ENCODE measurements at places on chromosomes 11 and 22.

DNA sequence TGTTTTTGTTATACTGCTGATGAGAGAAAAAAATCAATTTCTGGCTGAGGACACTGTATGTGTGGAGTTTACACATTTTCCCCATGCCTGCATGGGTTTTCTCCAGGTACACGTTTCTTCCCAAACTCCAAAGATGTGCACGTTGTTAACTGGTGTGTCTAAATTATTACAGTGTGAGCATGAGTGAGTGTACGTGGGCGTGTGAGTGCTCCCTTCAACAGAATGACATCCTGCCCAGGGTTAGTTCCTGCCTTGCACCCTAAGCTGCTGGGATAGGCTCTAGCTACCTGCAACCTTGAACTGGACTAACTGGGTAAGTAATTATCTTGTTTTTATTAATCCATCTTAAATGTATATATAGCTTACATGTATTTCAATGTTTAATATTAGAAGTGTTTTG, 5.5 kb downstream of the NPAT start:
- no peak for DNase-seq

GRCh38 chr22:50148991-50149721, 21.4 kb upstream of the PANX2 start:
- no peak for DNase-seq

DNA sequence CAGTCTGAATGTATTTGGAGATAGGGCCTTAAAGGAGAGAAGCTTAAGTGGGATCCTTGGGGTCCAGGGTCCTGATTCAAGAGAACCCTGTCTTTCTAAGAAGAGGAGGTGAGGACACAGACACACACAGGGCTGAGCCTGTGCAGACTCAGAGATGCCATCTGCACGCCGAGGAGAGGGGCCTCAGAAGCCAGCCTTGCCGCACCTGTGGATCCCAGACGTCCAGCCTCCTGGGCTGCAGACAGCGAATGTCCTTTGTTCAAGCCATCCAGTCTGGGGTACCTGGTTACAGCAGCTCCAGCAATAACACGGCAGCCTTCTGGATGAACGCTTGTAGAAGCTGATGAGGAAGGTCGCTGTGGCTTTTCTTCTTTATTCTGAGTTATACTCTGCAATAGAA, 1086.1 kb downstream of the BRD1 start:
- DNase-seq, result no peak

- DNase-seq, result no peak
Measured at GRCh38 chr11:113016905-113017304, 55.7 kb downstream of the NCAM1 start.

- DNase-seq, result no peak
Measured at GRCh38 chr11:76721755-76722677, 51.5 kb upstream of the LRRC32 start.

DNA sequence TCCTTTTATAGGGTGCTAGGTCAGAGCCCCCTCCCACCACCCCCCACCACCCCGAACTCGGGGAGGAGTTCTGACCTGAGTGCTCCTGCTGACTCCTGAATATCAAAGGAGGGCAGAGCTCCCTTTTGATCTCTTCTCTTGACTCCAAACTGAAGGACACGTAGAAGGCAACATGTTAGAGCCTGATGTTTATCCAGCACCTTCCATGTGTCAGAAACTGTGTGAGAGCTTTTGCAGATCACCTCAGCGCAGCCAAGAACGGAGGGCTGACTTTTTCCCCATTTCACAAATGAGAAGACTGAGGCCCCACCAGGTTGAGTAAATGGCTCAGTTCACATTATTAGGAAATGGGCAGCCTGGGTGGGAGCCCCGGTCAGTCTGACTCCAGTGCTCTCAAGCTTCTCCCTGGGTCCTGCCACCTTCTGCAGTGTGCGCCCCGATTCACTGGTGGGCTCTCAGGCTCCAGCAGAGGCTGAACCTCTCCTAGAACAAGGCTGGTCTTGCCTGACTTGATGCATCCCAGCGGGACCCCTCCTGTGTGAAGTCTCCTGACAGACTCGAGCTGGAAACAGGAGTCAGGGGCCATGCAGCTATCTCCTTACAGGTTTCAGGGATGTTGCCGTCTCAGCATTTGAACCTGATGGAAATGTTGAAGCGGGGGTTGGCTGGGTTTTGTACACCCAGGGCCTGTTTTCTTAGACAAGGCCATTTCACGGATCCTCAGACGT, 98.5 kb downstream of the TSPAN18 start:
- no peak for DNase-seq

DNA sequence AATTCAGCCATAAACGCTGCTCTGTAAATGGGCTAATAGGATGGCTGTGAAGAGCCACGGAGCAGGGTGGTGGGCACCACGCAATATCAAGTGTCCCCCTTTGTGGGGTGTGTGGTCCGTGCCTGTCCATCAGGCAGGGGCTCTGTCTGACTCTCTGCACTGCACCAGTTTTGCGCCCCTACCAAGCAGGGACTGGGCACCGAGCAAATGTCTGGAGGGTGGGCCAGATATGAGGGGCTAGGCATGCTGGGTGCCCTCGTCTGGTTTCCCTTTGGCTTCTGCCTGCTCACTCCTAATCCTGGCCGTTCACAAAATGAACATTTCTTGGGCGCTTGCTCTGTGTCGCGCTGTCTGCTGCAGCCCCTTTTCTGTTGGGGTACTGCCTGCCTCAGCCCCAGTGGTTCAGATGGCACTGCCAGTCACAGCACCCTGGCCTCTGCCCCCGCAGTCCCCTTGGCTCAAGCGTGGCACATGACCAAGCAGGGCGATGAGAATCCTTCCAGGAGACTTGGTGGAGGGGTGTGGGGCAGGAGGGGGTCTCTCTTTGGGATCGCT, 37.1 kb upstream of the CELSR1 start:
- DNase-seq, result no peak

- no peak for DNase-seq
Measured at GRCh38 chr11:64751580-64751979, 7.6 kb upstream of the RASGRP2 start.

DNA sequence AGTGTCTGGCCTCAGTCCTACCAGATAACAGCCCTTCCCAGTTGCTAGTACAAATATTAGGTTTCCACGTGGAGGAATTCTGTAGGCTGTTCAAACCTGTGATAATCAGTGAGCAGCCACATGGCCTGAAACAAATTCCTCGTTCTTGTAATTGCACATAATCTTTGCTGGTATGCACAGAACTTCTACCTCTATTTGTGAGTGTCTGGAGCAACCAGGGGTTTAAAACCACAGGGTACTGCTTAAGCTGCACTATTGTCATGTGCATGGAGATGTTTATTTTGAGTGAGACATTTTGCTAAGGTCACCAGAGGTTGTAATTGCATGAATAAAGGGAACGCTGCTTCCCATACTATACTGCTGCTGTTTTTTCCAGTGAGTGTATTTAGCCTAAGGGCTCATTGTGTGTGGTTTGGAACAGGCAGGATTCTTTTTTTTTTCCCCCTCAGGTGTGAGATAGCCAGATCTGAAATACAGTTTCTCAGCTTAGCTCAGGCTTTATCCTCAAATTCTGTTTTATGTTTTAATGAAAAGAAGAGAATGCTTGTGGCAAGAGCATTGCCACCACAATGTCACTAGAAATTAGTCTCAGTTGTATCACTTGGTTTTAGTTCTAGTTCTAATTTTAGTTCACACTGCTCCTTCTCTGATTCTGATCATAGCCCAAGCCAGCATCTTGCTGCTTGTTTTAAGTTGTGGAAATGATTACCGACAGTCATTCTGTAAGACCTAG, 60.5 kb downstream of the CYB5R2 start:
- DNase-seq, result no peak

DNA sequence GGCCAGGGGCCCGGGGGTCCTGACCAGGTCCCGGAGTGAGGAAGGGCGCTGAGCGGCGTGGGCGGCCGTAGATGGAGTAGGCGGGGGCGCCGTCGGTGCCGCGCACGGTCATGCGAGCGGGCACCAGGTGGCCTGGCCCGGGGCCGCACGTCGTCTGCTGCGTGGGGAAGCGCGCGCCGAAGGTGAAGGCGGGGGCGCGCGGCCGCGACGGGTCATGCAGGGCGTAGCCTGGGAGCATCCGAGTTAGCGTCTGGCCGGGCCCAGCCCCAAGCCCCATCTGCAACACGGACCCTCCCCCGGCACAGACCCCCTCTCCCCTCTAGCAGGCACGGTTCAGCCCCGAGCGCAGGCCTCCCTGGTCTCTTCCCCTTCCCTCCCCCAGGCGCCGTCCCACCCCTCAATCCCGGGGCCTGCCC, 1.7 kb upstream of the TYMP start:
- no peak for DNase-seq

- DNase-seq, result no peak
Measured at GRCh38 chr11:110173811-110174644, 80.8 kb downstream of the ZC3H12C start.

DNA sequence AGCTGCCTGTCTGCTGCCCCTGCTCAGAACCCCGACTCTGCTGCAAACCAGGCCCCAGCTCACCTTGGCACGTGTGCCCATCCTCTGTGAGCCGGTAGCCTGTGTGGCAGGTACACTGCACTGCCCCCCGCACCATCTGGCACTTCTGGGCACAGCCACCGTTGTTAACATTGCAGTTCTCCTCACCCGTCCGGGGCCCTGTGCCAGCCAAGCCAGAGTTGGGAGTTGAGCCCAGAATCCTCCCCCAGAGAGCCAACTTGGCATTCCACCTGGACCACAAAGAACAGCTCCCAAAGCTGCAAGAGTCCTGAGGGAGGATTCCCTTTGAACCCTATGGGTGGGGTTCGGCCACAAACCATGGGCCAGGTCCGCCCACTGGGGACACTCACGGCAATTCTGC, 22.5 kb downstream of the LRP4 start:
- no peak for DNase-seq

DNA sequence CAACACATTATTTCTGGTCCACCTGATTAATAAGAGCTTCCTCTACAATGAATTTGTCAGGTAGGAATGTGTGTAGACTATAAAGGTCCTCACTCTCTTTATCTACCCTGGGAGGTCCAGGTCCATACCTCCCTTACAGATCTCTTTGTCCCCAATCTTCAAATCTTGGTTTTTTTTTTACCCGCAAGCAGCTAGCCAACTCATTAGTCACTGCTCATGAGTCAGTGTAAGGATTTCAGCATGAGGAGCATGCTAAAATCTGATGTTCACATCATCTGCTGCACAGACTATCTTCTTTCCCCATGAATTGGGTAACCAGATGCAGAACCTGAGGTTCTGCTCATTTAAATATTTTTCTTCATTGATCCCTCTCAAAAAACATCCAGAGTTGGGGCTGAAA, 397.0 kb upstream of the ISX start:
- no peak for DNase-seq

DNA sequence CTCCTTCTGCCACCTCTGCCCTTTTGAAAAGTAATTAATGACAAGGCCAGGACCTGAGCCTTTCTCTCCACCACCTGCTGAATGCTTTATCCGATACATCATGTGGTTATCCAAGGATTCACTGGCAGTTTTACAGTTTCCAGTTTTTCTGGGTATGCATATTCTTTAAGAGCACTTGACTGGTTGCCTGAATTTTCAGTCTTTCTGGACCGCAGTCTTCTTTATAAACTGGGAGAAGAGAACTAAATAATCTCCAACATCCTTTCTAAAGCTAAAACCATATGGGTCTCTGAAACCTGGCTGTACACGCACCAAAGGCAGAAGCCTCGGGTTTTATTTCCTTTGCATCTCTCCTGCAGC, 65.1 kb downstream of the BTG4 start:
- DNase-seq, result no peak

DNA sequence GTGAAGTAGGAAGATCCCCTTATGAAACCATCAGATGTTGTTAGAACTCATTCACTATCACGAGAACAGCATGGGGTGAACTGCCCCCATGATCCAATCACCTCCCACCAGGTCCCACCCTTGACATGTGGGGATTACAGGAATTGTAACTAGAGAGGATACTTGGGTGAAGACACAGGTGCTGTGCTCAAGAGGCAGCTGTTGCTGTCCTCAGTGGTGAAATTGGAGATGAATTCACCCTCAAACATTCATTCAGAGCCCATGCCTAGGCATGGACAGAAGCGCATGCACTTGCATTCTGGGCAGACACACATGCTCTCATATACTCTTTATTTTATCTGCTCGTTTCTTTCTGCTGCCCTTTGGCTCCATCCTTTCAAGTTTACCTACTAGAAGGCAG, 385.0 kb downstream of the INSC start:
- DNase-seq, result no peak

GRCh38 chr22:36334081-36334820, 53.5 kb downstream of the MYH9 start:
- no peak for DNase-seq

GRCh38 chr11:36098853-36099375, 155.1 kb downstream of the LDLRAD3 start:
- DNase-seq, result no peak

- no peak for DNase-seq
Measured at GRCh38 chr11:117580866-117581265, 216.2 kb downstream of the DSCAML1 start.

DNA sequence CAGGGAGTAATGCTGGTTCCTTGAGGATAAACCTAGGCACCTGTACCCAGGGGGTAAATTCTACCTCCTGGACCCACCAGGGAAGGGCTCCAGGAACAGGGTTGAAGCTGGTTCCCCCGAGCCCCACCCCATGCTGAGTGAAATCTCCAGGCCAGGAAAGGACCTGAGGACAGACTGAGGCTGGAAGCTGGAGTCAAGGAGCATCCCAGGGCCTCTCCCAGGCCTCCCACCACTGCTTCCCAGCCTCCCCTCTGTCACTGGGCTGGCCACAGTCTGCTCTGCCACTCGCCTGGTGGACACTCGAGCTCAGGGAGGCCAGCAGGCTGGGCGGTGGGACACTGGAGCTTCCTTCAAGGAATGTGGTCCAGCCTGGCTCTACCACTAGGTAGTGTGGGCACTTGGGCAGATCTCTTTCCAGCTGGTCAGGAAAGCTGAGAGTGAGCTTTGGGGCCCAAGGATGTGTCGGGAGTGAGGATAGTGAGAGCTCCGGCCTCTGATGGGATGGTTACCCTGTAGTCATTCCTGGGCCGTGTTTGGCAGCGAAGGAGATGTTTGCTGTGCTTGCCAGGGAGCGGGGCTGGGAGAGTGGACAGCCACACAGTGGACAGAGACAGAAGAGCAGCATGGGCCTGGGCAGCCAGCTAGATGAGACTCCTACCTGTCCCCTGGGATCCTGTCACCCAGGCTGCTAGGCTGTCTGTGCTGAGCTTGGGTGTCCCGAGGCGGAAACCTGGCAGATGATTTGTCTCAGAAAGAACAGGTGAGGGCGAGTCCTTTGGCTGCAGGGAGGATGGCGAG, 3.4 kb downstream of the OVOL1 start:
- no peak for DNase-seq

GRCh38 chr11:110907629-110908028, 195.4 kb upstream of the ARHGAP20 start:
- peak; percentile 60 for DNase-seq

GRCh38 chr11:71465054-71465453, 12.1 kb downstream of the NADSYN1 start:
- DNase-seq, result no peak

GRCh38 chr11:121670805-121671282, 218.1 kb upstream of the SORL1-AS1 start:
- no peak for DNase-seq
